ENCODE measurements at places on chromosomes 4 and X.

DNA sequence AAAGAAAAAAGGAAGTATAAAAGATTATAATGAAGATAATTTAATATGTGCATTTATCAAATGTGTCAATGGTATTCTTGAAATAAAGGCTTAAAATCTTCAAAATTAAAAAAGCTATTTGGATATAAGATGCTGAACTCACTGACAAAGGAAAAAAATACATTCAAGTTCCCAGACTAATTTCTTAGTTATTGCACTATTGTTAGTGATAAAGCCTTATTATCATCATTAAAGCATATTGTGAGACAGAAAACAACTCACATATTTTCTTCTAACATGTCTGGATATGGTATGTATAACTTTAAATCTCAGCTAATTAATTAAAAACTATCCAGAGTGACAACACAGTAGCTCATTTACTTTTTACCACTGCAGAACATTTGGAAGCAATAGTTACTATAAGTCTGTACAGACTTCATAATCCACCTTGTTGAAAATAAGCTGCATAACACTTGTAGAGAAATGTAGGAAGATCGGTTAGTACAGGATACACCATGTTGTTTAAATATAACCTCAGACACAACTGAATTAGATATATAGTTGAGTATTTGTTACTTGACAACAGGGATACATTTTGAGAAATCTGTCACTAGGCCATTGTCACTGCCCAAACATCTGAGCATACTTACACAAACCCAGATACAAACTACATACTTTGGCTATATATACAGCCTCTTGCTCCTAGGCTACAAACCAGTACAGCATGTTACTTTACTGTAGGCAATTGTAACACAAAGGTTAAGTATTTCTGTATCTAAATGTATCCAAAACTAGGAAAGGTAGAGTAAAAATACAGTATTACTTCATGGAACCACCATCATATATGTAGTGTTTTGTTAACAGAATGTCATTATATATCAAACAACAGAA, 12.8 kb upstream of the FAM200B start:
- no peak for DNase-seq

- no peak for DNase-seq
Observed at GRCh38 chr4:124573056-124573455, 139.5 kb downstream of the ANKRD50 start.

- DNase-seq = no peak
Observed at GRCh38 chr4:187469627-187470026, 525.9 kb upstream of the ZFP42 start.

DNA sequence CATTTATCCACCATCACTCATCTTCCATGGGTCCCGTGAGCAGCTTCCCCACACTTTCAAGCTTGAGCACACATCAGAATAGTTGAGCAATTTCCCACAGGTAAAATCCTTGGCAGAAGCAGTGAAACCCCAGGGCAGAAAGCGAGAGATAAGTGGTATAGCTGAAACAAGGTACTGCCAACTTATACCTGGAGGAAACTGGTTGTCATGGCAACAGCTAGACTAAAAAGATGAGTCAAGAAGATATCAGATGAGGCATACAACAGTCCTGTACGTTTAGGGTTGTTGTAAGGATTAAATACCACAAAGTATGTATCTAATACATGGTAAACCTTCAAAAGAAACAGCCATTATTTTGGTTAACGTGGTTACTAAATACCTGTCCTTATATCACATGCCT, 66.9 kb upstream of the PHOX2B start:
- no peak for DNase-seq

- DNase-seq = no peak
Observed at GRCh38 chrX:46953137-46953527, 40.9 kb downstream of the JADE3 start.

- no peak for DNase-seq
Observed at GRCh38 chr4:177070533-177071058, 239.1 kb upstream of the NEIL3 start.

GRCh38 chr4:7032596-7032995, 10.6 kb upstream of the TADA2B start:
- no peak for DNase-seq

DNA sequence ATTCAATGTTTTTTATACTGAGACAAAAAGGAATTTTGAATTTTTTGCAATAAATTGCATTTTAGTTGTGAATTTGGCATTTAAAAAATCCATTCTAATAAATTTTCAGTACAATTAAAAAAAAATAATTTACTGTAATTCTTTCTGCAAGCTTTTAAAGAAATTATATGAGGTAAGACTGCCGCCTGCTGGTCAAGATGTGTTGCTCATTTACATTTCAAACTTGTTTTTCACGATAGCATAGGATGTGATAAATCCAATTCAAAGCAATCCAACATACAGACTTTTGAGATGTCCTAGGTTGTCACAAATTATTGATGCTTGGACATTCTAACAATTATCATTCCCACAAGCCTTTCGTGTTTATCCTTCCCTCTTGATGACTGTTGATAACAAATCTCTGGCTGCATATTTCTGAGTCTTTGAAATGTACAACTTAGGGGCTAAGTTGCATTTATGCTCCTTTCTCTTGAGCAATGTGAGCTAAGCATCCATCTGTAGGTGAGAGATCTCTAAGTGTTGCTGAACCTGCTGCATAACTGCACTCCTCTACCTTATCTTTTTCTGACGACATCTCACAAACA, 21.7 kb upstream of the MFAP3L start:
- DNase-seq = peak; percentile 29

- no peak for DNase-seq
Observed at GRCh38 chrX:153933748-153934147, 1.1 kb downstream of the NAA10 start.

DNA sequence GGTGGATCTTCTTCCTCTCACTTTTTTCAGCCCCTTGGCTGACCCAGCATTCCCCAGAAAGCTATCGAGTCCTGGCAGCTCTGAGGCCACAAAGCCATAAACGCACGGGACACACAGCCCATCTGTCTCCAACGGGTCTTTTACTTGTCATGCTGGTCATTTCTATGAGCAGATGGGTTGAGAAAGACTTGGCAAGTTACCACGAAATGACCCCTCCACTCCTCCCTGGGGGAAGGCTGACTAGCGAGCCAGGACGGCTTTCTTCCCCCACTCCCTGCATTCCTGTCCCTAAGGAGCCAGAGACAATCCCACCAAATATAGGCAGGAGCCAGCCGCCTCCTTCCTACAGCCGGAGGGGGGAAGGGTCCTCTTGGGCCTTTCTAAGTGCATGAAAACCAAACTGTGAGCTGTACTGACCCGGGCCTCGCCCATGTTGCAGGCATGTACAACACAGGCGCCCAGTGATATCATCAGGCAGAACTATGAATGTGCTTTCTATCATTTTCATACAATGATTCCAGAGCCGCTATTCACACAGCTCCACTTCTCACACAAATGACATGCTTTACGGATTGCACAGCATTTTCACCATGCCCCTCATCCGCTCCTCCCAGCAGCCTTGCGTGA, 28.6 kb downstream of the AFAP1 start:
- DNase-seq = no peak

- no peak for DNase-seq
Observed at GRCh38 chrX:11600578-11600977, 65.1 kb downstream of the ARHGAP6 start.

Data from HFF-Myc (cell line).